ENCODE measurements at places on chromosomes 6 and 20.

DNA sequence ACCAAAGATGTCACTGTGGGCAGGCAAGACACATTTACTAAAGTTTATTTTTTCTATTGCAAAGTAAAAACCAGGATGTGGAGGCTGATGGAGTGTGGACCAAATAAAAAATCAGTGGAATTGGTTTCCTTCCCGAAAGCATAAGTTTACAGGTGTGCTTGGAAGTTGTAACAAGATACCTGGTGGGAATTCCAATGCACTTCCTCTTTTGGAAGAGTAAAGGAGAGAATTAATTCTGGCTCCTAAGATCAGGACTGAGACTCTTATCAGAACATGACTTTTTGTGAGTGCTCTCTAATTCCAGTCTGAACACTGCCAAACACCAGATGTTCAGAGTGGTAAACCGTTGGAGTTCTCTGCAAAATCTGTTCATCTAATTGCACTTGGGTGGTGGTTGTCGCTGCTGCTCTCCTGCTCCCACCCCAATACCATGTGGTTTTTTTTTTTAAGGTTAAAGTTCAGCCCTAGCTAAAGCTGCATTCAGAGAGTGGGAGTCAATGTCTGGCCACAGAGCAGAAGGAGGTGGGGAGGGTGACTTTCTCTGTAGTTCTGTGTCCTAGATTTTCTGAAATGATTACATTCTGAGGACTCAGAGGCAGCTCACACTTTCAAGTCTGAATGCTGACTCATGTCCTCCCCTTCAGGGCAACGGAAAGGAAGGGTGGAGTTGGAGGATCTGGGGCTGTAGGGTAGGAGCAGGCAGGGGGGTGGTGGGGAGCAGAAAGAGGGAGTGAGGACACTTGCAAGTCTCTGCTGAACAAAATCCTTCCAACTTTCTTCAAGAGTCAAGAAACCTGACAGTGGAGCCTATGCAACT, 275.8 kb upstream of the PRDM1 start:
- DNase-seq: no peak

DNA sequence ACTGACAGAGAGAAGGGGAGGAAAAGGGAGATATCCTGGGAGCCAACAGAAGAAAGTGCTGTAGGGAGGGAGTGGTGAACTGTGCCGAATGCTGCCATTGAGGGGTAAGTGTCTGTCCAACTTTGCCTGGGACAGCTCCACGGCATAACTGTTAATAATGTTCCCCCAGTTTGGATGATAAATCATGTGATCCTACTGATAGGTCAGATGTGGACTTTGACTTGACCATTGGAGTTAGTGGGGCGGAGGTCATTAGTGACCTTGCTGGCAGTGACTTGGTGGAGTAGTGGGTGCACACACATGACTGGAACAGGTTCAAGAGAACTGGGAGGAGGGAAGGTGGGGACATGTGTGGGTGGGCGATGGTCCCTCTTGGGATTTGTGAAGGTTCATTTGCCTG, 50.4 kb downstream of the CDH22 start:
- no peak for DNase-seq

DNA sequence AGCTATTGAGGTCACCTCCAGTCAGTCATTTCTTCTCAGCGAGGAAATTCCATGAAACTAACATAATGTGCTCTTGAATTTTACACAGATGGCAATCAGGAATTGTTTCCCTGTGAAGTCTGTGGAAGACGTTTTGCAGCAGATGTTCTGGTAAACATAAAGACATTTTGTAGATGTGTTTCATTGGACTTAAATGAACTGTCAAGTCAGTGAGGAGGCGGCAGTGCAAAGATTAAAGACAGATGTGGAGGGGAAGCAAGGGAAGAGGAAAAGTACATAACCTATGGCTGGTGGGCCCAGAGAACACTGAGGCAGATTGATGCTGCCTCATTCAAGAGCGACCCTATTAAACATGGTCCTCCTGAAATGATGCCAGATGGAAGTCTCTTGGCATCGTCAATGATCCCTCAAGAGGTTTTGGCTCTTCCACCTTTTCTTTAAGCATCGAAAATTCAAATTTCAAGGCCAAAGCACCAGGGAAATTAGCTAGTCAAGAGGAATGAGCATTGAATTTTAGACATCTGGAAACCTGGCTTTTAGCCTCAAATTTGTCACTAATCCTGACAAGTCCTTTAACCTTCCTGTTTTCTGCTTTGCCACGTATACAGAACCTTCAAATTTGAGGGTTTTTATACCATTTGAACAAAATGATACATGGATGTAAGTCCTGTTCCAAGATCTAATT, 20.1 kb downstream of the ZC2HC1B start:
- no peak for DNase-seq

DNA sequence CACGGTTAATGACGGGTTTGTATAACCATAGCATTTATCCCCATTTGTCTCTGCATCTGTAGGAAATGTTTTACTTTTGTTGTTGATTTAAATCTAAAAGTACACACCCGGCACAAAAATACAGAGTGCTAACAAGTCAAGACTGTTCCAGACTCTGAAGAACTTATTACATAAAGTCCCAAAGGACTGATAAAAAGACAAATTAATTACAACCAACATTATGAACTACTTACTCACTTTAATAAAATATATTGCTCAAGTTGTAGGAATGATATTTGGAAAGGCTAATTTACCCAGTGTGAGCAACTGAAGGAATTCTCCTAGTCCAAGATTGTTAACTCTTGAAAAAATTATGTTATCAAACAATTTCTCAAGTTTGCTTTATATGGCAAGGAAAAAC, 115.6 kb downstream of the KIF13A start:
- DNase-seq: no peak

- DNase-seq: no peak
These were observed 373.7 kb downstream of the HACE1 start for GRCh38 chr6:104486035-104486434.
